ENCODE measurements at places on chromosomes 7 and 10. TPM values are rescaled to one million over a fixed set of nuclear protein-coding genes. Genes with fewer than 3 reads are reported as not detected.

Gene NEBL
- total RNA-seq: 15.0 TPM

Gene SLIT1
- 0.40 TPM for total RNA-seq

Gene FKBP6
- not detected for total RNA-seq

Gene CCDC71L
- total RNA-seq: 20.4 TPM

Gene SVIL
- 284 TPM for total RNA-seq
